ENCODE measurements at places on chromosomes 12 and 14. TPM values are rescaled to one million over a fixed set of nuclear protein-coding genes. Genes with fewer than 3 reads are reported as not detected.

The CD69 gene
- 29.5 TPM for total RNA-seq

The TRMT61A gene
- total RNA-seq: 14.6 TPM

The GMFB gene
- 34.1 TPM for total RNA-seq

The JAG2 gene
- 6.5 TPM for total RNA-seq

The FOXG1 gene
- total RNA-seq: not detected

The INHBC gene
- not detected for total RNA-seq

The SRSF5 gene
- total RNA-seq: 1,280 TPM

The ENDOU gene
- total RNA-seq: not detected

The SETD1B gene
- 77.7 TPM for total RNA-seq

The FLVCR2 gene
- 5.0 TPM for total RNA-seq

The NT5DC3 gene
- total RNA-seq: 4.5 TPM

The COPS7A gene
- 28.7 TPM for total RNA-seq

The ITGA5 gene
- total RNA-seq: 169 TPM
